ENCODE measurements at places on chromosomes 16 and 17.
A peak's percentile ranks its signal among the peaks of the same experiment; 100 is the strongest.

GRCh38 chr16:67169642-67170167 is 633 bp upstream of the NOL3 start:
- peak; percentile 93 for DNase-seq

- DNase-seq: no peak
These were observed 85.7 kb downstream of the CMIP start for GRCh38 chr16:81530296-81530721.

GRCh38 chr16:77789085-77790008 is 983 bp downstream of the VAT1L start:
- DNase-seq: peak; percentile 17

- no peak for DNase-seq
These were observed 39.0 kb downstream of the ARL4D start for GRCh38 chr17:43437756-43438155.

DNA sequence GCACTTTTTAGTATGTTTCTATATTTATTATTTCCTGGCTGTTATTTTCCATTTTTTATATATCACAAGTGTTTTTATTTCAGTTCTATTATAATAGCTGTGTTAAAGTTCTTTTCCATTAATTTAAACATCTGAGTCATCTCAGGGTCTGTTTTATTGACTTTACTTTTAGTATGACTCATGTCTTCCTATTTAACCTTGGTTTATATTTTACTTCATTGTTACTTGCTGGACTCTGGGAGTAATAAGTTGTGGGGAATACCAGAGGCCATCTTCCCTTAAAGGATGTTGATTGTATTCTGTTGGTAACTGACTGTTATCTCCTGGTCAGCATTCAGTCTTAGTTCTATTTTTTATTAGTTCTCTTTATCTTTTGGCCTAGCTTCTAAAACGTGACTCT is 1508.2 kb downstream of the CDH11 start:
- no peak for DNase-seq

DNA sequence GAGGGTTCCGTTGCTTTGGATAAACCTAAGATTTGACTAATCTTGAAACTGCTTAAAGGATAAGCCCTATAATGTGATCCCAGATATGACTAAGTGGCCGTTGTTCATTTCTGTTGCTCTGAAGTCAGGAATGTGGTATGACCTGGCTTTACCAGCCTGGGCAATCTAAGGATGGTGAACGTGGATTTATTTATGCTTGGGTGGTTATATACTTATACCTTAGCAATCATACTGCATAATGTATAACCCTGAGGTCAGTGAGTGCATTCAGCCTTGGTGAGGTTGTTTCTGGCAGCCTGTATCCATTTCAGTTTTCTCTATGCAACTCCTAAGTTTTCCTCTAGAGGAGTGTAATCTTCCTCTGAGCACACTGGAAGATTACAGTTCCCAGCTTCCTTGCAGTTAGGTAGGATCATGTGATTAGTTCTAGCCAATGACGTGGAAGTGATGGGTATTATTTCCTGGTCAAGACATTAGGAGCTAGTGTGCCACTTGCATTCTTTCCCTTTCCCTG is 41.9 kb downstream of the FTO start:
- no peak for DNase-seq

DNA sequence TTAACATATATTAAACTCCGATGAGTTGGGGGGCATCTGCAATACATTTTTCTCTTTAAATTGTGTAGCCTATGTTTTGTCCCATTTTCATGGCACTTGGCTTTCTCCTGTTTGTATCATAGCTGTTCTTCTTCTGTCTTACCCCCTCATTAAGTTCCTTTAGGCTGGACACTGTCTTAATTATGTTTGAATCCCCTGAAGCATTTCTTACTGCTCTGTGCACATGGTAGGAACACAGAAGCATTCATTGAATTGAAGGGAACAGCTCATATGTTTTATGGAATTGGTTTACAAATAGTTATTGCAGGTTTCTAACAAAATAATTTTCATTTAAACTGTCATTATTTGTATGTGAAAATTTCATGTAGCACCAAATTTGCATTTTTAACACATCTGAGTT is 176.8 kb downstream of the TANC2 start:
- no peak for DNase-seq

DNA sequence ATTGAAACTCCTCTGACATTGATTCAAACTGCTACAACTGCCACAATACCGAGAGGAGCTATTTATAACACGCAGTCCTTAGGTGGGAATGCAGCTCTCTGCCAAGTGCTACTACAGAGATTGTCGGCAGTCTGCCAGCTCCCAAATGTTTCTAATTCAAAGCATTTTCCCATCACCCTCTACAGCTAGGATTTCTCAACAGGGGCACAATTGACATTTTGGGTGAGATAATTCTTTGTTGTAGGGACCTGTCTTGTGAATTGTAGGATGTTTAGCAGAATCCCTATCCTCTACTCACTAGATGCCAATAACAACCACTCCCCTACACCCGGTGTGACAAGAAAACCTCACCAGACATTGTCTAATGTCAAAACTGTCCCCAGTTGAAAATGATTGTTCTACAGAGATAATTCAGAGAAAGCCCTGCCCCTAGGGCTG is 7.8 kb upstream of the N4BP1 start:
- DNase-seq: no peak

DNA sequence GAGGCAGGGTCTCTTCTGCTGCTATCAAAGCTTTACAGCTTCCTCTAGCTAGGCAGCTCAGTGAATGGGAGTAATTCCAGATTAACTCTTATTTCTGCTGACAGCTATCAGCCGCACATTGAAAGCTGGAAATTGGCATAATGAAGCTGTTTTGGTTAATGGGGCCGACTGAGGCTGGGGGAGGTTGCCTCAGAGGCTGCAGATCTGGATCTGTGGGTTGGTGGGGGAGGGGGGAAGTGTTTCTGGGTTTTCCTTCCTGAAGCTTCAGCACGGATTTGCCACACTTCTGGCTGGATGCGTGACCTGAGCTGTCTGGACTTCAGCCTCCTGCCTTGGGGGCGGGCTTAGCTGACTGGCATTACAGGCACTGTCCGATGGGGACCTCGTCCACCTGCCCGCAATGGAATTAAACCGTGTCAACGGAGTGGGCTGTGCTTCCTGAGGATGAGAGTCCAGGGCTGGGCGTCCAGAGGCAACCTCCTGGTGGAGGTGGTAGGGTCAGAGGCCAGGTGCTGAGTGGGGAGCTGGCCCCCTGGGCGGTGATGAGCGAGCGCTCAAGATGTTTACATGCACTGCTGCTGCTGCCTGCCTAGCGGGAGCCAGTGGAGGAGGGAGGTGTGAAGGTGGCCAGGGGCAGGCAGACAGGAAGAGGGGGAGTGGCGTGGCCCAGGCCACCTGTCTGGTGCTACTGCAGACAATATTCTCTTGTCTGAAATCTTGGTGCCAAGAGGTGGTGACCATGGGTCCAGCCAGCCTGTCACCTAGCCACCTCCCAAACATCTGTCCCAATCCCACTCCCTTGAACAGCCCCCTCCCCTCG is 6.7 kb upstream of the ABCC3 start:
- DNase-seq: peak; percentile 37

All from WTC11 (cell line).